Activated CD4-positive, alpha-beta T cell treated with anti-CD3 and anti-CD28 coated beads, Interleukin-2, Interleukin-4, amounts not matched to agents 100 ng/mL and 50 ng/mL, durations not matched to agents 16 hours and 8 hours (primary cell): ENCODE measurements at places on chromosomes 3 and 15.

GRCh38 chr3:57956119-57956832 is 51.9 kb upstream of the FLNB start:
- peak; percentile 51 for DNase-seq

GRCh38 chr3:126494204-126494969 is 18.7 kb upstream of the ZXDC start:
- no peak for DNase-seq

DNA sequence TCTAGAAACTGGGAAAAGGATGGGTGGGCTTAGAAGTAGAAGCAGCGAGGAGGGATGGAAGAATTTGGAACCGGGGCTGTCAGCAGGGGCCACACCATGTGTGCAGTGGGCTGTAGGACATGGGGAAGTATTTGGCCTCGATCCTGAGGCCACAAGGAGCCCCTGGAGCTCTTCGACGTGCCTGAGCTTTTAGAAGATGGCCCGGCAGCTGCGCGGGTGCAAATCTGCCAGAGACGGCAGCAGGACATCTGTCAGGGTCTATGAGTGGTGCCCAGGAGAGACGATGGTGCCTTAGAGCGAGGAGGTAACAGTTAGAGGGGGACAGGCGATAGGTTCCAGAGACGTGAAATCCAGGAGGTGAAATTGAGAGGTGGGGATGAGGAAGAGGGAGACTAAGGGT is 321.1 kb downstream of the UACA start:
- no peak for DNase-seq

DNA sequence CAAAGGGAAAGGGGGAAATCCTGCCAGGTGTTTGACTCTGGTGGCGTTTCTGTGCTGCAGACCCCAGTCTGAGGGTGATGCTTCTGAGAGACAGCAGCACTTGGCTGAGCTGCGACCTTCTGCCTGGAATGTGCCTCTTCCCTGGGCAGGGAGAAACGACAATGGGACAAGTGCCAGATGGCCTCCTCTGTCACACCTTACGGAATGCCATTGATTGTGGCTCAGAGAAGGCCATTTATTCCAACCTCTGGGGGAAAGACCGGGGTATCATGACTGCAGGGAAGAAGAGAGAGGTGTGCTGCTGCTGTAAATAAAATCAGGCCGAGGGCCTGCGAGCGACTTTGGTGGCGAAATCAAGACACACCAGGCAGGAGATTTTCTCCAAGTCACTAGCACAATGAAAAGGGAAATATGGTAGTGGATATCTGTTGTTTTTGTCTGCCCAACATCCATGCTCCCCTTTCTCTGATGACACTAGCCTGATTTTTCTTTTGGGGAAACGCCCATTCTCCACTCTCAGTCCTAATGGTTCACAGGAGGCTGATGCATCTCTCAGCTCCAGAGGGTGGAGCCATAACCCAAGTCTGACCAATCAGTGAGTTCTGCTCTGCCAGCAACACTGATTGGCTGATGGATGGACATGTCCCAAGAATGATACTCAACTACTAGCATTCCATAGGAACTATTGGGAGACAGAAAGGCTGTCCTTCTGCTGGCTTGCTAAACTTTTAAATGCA is 336.1 kb downstream of the FOXP1 start:
- DNase-seq: no peak

GRCh38 chr3:169744366-169745054 is 20.4 kb downstream of the TERC start:
- no peak for DNase-seq

DNA sequence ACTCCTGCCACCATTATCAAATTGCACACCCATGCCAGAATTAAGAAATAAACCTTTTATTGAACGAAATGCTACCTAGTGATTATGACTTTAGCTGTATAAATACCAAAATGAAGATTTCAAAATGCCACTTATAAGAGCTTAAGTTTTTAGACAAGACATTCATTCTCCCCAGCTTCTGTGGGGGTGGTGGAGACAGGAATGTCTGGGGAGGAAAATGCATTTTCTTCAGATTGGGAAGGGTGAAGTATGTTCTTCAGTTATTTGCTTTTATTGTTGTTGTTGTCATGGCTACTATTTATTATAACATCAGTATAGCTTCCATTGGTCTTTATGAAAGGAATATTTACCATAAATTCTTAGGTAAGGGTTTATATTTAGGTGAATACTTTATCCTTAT is 132.7 kb upstream of the GMNC start:
- no peak for DNase-seq

- DNase-seq: no peak
Measured at GRCh38 chr15:39180030-39180429, 400.8 kb upstream of the THBS1 start.

- DNase-seq: no peak
Measured at GRCh38 chr15:39336926-39337325, 244.0 kb upstream of the THBS1 start.

DNA sequence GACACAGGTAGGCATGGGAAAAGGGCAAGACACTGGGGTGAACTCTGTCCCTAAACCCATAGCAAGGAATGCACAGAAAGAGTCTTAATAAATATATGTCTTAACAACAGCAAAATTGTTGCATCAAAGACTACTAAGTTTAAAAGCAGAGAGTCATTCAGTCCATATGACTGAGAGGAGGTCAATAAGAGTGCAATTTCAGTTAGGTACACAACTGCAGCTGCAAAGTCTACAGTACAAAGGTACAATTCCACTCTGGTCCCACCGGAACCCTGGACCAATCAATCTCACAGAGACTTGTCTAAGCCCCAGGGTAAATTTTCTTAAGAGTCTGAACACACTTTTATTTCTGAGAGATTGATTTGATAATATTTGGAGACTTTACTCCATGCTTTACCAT is 6.9 kb downstream of the CP start:
- DNase-seq: no peak

GRCh38 chr3:15553749-15554148 is 32.2 kb upstream of the COLQ start:
- DNase-seq: no peak
